ENCODE measurements at places on chromosomes 4 and X. TPM values are rescaled to one million over a fixed set of nuclear protein-coding genes. Genes with fewer than 3 reads are reported as not detected.

Gene SLC7A11
- 3.0 TPM for total RNA-seq

Gene SCRG1
- not detected for total RNA-seq

Gene ADAM29
- not detected for total RNA-seq

Gene SSX2B
- 2.6 TPM for total RNA-seq

Gene IL1RAPL1
- 1.5 TPM for total RNA-seq

Gene TMEM150C
- total RNA-seq, result 0.36 TPM

Gene BCLAF3
- 10.3 TPM for total RNA-seq

Gene CHIC1
- 4.2 TPM for total RNA-seq

Gene TDO2
- total RNA-seq, result 2.4 TPM

Gene AMTN
- 98.3 TPM for total RNA-seq

Gene SYTL5
- total RNA-seq, result 0.29 TPM

Gene ABRAXAS1
- total RNA-seq, result 6.5 TPM

Gene PRSS12
- total RNA-seq, result 10.9 TPM

Gene WDR44
- total RNA-seq, result 10.1 TPM

Gene SERPINA7
- 0.06 TPM for total RNA-seq

Gene DUX4
- total RNA-seq, result not detected

Gene GPR34
- total RNA-seq, result not detected

Gene UBE2A
- total RNA-seq, result 17.6 TPM

Gene FBXL5
- total RNA-seq, result 64.6 TPM

Gene ATP8A1
- 1.7 TPM for total RNA-seq

Gene CTAG2
- total RNA-seq, result 3.8 TPM

Gene RPL10
- 3,278 TPM for total RNA-seq

Gene PASD1
- 0.17 TPM for total RNA-seq

Gene BANK1
- total RNA-seq, result 0.03 TPM

Gene ZNF827
- total RNA-seq, result 6.2 TPM

Gene NAP1L3
- total RNA-seq, result 19.1 TPM

Gene ITM2A
- not detected for total RNA-seq

Gene KLHL4
- total RNA-seq, result 2.5 TPM

Gene NAT8L
- 2.8 TPM for total RNA-seq

Gene LAP3
- 92.7 TPM for total RNA-seq

Gene KLKB1
- total RNA-seq, result not detected

Gene TCP11X2
- not detected for total RNA-seq

Gene GAGE12F
- total RNA-seq, result 2.2 TPM

Gene KCNIP4
- total RNA-seq, result not detected
